ENCODE measurements at places on chromosomes 7 and 10.

DNA sequence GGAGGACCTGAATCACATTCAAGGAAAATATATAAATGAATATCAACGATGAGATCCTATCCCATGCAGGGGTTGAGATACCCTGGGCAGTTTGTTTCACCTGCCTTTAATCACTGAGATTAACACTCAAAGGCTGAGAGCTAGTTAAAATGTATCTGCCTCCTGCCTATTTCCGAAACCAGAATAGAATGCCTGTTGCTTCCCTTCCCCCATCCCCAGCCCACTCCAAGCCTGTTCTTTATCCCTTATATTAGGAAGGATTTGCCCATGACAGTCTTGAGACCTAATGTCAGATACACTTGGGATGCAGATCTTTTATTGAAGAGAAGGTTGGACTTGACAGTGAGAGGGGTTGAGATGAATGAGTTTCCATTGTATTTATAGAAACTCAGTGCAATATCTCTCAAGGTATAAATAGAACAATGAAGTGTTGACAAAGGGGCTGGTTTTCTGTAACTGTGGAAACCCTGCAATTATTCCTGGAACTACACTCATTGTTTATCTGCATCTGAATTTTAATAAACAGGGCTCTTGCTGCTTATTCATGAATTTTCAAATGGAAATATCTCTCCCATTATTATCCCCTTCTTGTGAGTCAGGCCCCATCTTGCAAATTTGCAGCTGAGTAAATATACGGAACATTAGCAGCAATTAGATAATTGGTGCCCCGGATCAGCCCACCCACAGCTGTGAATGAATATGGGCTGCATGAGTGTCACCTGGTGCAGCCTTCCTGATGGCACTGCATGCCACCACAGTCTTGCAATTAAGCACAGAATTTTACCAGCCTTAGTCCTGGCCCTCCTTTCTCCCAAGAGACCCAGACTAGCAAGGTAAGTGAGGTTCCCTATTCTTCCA lies 66.7 kb downstream of the SORCS3 start:
- DNase-seq = no peak

DNA sequence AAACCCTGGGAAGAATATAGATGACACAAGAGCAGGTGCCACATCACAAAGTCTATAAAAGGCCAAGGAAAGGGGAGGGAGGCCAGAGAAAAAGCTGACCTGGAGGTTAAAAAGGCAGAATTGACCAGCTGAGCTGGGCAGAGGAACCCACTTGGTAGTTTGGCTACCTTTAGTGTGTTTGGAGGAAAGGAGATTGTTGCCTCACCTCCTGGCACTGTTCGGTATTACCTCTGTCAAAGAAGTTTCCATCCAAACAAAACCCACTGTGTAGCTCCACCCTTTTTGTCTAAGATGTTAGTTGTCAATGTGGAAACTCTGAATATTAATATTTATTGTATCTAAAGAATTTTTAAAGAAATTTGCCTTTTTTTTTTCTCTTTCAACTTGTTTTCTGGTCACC lies 23.4 kb downstream of the ENTPD7 start:
- DNase-seq = no peak

- no peak for DNase-seq
These were observed 39.7 kb downstream of the RNF32 start for GRCh38 chr7:156680281-156680680.

DNA sequence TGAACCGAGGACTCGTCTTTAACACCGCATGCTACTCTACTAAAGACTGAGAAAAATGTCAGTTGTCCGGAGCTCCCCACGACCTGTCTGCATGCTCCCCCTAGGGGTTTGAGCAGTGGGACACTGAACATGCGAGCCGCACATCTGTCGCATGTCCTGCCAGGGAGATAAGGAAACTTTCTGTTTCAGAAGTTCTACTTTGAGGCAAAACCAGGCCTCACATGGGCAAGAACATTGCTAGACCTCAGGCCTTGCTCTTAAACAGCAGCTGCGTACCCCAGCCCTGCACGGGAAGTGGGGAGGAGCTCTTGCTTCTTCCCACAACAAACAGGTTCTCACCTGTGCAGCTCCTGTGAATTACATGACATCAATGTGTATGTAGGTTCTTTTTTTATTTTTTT lies 30.3 kb upstream of the HERPUD2 start:
- peak; percentile 42 for DNase-seq
